ENCODE measurements at places on chromosomes 1 and 21.
A peak's percentile ranks its signal among the peaks of the same experiment; 100 is the strongest.

DNA sequence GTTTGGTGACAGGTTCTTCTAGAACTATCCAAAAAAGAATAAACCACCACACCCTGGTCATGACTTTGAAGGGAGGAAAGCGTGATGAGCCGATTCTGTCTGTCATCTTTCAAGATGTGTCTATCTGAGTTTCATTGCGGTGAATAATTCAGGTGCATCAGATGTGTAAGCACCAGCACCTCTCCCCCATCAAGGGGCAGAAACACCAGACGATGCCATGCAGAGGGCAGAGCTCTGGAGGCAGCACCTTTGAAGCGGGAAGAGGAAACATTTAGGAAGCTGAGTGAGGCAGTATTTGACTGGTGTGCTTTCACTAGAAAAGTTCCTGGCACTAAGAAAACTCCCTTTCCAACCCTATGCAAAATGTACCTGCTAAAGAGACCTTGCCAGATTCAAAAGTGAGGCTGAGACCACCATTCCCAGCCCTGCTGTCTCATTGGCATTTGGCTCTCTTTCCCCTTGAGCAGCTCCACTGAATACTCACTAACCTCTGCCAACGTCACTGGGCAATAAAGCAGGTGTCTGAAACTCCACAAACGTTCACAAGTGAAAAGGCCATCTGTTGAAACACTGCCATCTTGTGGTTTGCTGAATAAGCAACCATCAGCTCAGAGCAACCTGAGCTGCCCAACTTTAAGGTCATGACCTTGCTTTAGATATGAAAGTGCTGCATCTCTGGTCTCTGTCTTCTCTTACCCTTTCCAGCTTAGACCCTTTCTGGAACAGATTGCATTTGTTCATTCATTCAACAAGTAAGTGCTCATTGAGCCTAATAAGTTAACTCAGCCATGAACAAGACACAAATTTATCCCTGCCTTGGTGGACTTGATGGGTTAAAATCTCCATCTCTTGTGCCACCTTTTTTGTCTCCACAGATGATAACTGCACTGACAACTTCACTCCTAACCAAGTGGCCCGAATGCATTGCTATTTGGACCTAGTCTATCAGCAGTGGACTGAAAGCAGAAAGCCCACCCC, 228.6 kb downstream of the PAPPA2 start:
- DNase-seq, result peak; percentile 15

DNA sequence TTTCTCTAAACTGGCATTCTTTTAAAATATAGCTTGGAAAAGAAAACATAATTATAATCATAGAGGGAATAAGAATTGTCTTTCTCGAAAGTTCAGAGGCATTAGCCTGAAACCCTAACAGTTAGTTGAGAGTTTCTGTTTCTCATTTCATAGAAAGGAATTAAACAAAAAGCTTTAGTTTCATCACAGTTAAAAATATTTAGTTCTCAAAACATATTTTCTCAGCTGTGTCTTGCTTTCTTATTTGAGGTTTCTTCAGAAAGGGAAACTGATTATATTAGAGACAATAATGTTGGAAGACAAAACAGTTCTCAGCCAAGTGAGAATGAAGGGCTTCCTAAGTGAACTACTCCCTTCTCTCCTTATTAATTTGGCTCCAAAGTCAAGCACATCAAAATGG, 75.4 kb upstream of the C1orf105 start:
- no peak for DNase-seq

DNA sequence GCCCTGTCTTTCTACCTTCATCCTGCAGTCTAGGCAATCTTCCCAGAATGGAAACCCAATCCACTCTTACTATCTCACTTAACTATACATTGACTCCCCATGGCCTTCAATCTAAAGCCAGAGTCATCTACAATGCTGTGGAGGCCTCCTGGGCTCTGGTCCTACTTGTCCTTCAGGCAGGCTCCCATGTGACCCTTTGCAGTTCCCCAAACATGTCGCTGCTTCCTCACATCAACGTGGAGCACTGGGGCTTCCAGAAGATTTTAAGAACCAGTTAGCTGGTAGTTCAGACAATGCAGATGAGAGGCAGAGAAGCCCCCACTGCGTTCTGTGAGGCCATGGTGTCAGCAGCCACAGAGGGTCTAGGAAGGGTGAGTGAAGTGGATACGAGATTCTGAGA, 18.6 kb downstream of the LYPD8 start:
- no peak for DNase-seq

- DNase-seq, result no peak
Measured at GRCh38 chr1:72848997-72849396, 566.7 kb upstream of the NEGR1 start.

DNA sequence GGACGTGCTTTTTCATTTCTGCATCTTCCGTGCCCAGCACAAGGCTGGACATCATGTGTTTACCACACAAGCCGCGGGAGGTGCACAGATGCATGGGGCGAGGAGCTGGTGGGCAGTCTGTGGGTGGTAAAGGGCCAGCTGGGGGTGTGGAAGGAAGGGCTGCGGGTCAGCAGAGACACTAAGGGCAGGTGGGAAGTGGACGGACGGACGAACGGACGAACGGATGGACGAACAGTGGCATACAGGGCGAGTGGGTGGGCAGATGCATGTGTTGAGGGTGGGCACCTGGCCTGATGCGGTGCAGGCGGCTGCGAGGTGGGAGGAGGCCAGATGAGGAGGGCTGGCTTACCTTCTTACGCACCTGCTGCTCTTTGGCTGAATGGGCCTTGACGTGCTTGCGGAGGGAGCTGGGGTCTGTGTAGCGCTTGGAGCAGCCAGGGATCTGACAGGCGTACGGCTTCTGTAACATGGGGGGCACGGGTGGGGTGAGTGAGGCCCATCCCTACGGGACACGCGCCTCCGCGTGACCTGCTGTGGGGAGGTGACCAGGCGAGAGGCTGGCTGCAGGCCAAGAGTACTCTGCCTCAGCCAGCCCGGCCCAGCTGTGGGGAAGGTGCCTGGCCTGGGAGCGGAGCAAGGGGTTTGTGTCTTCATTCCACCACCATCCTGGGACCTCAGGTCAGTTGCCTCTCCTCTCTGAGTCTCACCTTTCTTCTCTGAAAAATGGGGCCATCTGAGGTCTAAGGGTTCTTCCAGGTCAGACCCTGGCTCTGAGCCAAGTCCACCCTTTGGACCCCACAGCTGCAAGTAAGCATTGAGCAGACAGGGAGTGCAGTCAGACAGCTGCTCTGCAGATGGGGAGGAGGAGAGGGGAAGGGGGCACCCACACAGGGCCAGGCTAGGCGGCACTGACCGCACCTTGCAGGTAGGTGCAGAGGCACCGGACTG, 65.5 kb downstream of the DMRTB1 start:
- no peak for DNase-seq

DNA sequence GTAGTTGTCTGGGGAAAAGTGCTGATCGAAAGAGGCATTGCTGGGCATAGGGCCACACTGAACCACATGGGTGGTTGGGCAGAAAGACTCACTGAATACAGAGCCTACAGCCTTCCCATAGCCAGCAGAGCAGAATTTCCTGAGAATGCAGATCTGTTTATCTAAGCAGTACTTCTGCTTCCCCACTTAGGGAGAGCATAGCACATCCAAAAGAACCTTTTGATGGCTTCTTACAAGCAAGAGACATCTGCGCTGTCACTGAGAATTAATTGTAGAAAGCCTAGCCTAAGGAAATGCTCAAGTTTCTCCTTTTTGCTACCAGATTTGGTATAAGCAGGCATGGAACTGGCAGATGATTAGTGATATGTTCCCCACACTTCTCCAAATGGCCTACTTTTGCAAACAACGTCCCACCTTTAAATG, 13.0 kb upstream of the KLHDC8A start:
- no peak for DNase-seq

GRCh38 chr1:6546326-6546725, 8.0 kb downstream of the NOL9 start:
- DNase-seq, result no peak

All from H54 (cell line).